RPMI7951 (cell line): ENCODE measurements at places on chromosomes 1 and 21.

GRCh38 chr1:103576065-103576464, 4.7 kb downstream of the AMY2B start:
- DNase-seq, result no peak

GRCh38 chr1:194331758-194332157, 1145.3 kb upstream of the B3GALT2 start:
- DNase-seq, result no peak

DNA sequence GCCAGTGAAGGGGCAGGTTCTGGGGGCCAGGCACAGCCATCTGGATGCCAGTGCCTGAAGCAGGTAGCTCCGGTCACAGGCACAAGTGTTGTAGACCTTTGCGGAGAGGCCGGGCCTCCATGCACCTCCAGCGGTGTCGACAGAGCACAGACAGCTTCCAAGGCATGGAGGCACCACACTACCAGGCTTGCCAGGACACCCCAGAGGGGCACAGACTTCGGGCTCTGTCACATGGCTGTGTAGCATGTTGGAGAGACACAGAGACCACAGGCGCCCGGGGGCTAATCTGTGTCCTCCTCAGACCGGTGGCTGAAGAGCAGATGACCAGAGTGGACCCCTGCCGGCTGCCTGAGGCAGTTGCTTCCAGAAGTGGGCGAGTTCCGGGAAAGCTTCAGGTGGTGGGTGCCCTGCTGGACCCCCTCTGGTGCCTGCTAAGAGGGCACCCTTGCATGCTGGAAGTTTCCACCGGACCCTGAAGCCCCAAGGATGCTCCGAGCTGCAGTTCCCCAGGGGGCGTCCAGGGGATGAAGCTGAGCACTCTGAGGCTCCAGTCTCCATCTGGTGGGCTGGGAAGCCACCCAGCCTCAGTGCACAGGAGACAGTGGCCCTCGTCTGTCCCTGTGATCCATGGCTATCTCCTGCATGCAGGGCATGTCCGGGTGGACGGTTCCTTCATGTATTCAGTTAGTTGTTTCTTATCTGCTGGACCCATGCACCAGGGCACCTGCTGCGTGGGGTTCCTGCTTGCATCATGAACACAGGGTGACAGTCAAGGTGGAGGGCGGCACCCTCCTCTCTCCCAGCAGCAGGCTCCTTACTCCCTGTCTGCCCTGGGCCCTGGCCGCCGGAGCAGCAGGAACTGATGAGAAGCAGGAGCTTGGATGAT, 82.4 kb downstream of the OBSCN start:
- no peak for DNase-seq

DNA sequence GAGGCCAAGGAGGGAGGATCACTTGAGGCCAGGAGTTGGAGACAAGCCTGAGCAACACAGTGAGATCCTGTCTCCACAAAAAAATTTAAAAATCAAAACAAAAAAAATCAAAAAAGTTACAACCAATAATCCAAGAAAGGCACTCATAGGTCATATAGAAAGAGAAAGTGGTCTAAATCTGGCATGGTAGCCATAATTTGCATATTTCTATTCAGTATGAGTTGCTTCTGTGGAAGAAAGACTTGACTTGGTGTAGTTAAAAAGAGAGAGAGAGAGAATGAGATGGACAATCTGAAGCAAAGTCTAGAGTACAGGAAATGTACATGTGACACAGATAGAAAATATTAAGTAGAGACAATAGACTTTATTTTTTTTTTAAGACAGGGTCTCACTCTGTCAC, 22.5 kb downstream of the JMJD4 start:
- DNase-seq, result no peak

GRCh38 chr1:185823467-185823866, 89.3 kb downstream of the HMCN1 start:
- peak; percentile 69 for DNase-seq

GRCh38 chr21:43352568-43353281, 74.2 kb downstream of the SIK1 start:
- peak; percentile 25 for DNase-seq

DNA sequence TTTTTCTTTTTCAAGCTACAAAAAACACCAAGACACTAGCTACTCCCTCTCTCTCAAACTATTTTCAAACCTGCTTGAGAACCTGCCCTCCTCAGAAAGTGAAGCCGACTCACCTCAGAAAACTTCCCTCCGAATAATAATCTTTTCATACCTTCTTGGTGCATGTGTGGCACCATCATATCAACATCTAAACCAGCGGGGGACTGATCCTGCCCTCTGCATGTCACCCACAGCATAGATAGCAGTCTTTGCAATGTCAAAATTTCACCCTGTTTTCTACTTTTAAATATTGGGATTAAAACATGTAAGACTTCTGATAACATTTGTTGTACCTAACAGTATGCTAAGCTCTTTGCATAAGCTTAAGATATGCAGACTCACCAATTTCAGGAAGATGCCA, 1260.3 kb downstream of the PLA2G4A start:
- DNase-seq, result no peak

DNA sequence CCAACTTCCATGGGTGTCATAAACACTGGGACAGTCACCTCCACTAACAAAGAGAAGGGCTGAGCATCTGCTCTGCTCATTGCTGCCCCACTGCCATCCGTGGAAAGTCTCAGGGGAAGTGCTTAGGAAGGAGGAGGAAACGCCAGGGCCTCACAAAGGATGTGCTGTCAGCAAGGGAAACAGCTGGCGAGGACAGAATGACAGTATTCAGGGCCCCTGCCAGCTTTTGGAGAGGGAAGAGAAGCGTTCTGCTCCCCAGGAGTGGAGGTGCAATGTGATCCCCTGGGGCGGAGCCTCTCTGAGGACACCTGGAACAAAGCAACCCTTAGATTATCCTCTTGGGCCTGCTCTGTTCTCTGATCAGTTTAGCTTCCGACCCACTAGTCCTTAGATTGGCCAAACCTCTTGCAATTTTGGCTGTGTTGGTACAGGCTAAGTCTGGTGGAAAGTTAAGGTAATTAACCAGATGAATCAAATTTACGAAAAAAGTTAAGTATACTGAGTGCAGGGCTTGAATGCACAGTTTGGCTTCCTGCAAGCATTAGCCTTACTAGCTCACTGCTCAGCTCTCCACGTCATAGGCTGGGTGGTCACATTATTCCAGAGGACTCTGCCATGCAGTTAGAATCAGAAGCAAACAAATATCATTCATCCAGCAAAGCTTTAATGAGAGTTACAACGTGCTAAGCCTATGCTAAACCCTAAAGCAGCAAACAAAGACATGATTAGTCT, 170.2 kb upstream of the NFIA start:
- DNase-seq, result peak; percentile 4

DNA sequence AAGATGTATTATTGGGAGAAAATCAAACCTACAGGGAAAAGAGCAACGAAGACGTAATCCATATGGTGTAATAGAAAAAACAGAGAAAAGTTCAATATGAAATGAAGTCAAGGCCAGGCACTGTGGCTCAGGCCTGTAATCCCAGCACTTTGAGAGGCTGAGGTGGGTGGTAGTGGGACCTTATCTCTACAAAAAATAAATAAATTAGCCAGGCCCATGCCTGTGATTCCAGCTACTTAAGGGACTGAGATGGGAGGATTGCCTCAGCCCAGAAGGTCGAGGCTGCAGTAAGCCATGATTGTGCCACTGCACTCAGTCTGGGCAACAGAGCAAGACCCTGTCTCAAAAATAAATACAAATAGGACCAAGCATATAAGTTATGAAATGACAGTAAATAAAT, 11.4 kb downstream of the DESI2 start:
- DNase-seq, result no peak

DNA sequence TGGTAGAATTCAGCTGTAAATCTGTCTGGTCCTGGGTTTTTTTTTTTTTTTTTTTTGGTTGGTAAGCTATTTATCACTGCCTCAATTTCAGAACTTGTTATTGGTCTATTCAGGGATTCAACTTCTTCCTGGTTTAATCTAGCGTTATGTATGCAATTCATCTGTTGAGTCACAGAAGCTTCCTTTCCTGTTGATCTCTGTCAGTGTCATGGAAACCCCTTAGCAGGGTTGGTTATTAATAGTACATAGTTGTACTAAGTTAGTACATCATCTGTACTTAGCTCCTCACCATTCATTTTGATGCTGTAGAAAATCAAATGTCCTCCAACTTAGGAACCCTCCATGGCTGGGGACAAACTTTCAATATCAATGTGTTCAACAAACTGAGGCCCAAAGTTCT, 51.0 kb upstream of the BARHL2 start:
- peak; percentile 23 for DNase-seq

DNA sequence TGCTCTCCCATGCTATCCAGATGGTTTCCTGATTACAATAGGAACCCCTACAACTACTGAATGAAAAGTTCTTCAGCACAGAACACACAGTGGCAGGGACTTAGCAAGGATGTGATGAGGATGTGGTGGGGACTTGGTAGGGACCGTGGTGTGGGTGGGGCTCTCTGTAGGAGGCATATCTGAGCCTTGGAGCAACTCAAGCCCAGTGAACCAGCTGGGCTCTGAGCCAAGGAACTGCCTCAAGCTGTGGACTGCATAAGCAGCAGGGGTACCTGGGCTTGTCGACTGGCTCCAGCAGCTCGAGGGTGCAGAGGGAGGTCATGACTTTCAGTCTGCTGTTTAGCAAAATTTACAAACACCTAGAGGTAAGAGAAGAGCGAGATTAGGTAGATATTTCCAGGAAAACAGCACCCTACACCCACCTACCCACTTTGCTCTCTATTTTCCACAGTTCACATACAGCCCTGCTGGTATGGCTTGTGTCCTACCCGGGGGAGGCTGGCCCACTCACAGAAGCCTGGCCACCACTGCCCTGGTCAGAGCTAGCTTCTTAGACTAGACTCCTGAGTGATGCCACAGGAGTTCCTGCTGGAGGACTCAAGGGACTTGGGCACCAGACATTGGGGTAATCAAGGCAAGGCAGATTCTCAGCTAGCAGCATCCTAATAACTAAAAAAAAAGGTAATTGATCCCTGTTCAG, 86.8 kb upstream of the GCLM start:
- peak; percentile 82 for DNase-seq

DNA sequence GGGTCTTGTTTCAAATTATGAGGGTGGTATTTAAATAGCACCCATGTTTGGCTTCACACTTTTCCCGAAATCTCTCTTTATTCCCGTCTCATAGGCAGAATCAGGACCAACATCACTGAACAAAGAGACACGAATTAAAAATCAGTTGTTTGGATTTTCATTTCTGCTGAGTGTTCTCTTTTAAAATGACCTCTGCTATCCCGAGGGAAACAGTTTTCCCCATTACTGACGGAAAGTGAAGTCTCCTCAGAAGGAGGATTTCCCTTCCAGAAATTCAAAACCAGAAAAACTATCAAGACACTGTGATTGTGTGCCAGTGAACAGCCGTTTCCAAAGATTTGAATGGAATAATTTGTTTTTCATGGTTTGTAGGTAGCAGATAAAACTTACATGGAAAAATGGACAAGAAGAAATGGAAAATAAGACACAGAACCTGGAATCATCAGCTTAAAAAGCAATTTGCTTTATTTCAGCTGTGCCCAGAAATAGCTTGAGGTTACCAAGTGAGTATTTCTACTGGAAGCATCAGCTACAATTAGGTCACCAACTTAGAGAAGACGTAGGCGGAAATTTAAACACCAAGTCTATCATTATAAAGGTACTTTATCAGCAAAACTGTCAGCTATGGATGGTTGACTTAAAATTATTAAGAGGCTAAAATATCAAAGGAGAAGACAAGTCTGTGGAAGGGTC, 68.5 kb downstream of the RUNX1 start:
- no peak for DNase-seq

DNA sequence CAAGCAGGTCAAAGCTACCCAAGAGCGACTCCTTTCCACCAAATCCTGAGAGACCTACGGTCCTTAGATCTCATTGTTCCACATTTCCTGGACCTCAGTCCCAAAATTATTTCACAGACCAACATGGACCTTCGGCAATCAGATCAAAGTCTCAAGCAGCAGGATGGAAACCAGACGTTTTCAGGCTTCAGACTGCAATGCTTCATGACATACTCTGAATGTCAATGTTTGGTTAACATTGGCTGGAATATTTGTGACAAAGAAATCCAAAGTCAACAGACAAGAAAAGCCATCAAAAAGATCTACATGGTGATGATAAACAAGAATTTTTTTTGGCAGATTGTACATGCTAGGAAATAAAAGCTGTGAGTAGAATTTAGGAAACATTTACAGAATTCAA, 1057.3 kb downstream of the ADGRL2 start:
- no peak for DNase-seq

- DNase-seq, result no peak
Measured at GRCh38 chr1:235015291-235015985, 113.2 kb downstream of the TOMM20 start.

DNA sequence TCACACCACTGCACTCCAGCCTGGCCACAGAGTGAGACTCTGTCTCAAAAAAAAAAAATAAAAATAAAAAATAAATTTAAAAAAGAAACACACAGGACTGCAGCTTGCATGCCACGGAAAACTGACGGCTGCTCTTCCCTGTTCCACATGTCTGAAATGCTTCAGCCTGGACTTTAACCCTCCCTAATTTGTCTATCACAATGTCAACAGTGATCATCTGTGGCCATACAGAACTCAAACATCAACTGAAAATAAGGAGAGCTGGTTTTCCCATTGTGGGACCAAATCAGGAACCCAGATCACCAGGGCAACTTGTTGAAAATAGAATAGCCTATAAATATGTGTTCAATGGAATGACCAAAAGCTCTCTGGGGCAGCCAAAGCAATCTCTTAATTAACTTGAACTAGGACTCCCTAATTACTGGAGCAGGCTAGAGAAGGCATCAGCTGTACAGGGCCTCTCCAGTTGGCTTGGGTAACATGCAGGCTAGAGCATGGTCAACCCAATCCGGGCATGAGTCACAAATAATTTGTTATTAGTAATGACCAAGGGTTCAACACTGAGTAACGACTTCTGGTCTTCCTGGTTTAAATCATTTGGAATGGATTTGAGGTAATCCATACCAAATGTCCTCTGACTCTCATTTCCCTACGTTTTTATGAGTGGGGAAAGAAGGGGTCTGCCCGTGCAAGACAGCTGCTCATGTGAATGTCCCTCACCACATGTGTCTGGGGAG, 62.7 kb upstream of the KAZN start:
- no peak for DNase-seq

- peak; percentile 61 for DNase-seq
Measured at GRCh38 chr21:29261555-29262540, 36.9 kb upstream of the BACH1 start.

GRCh38 chr1:93042187-93043056, 36.7 kb upstream of the MTF2 start:
- DNase-seq, result peak; percentile 16

DNA sequence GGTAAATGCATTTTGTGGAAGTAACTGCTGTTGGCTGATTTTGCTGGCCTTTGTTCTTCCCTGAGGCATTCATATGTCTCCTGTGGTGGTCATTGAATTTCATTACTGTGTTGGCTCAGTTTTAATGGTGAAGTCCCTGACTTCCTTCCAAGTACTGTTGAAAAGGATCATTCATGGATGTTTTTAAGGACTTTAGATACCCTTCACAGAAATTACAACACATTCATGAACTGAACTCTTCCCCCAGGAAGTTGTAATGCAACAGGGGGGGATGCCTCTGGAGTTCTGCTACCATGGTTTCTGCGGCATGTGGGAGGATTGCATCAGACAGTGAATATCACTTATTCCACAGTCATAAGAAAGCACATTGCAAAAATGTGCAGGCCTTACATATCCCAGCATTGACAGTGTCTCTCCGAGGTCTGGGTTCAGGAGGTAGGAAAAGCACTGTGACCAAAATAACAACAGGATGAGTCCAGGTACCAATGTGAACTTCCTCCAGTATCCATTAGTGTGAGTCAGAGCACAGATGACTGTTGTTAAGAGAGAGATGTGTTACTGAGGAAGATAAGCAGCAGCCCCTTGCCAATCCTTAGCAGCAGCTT, 2.1 kb upstream of the RAB3GAP2 start:
- peak; percentile 24 for DNase-seq
